ENCODE measurements at places on chromosomes 16 and 17.

DNA sequence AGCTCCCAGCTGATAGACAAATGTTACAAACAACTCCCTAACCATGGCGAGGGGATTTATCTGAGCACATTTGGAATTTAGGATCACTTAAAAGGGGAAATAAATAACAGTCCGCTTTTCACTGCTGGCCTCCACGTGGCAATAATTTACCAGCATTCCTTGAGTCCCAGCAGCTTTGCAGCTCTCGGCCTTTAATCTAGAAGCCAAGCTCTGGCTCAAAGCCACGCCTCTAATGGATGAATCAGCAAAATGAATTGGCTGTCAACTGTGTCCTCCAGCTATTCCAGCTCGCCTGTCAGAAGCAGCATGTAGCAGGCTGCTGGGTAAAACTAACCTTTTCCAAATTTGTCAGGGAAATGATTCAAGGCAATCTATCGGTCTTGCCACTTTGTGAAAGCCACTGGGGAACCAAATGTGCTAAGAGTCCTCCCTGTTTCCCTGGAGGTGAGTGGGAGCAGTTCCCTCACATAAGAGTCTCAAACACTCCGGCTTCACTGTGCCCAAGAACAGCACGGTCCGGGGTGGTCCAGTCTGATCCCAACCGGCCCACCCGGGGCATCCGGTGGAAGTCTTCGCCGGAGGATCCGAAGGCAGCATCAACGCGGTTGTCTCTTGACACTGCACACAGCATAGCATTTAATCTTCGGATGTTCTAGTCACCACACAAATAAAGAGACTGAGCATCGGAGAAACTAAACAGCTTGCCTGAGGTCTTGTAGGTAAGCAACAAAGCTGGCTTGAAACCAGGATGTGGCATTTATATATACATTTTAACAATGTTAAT lies 143.3 kb downstream of the PARN start:
- peak; percentile 51 for DNase-seq

DNA sequence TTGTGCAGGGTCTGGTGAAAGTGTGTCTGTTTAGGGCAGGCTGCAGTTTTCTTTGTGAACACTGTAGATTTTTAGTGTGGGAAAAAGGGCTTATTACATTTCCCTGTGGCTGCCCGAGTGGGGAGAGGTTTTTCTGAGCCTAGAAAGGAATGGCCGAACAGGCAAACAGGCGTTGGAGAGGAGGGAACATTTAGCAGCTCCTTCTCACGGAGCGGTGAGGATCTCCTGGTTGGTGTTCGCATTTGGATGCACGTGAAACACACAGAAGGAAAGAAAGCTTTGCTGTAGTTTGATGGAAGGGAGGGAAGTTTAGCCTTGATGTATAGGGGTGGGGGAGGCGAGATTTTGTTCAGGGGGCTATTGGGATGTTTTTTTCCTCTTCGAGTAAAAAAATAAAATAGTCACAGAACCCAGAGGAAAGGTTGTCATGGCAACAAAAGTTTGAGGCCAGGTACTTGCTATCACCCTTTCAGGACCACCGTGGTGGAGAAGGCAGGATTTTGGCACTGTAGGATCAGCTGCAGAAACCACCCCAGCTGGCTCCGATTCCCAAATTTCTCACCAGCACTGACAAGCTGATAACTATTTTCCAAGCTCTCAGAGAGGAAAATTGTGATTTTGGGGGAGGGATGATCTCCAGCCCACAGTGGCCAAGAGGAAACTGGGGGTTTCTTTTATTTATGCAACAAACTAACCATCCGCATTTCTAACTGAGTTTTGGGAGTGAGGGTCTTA lies 3.5 kb downstream of the GSG1L start:
- no peak for DNase-seq

- no peak for DNase-seq
Measured at GRCh38 chr16:20886320-20886719, 13.8 kb downstream of the DCUN1D3 start.

DNA sequence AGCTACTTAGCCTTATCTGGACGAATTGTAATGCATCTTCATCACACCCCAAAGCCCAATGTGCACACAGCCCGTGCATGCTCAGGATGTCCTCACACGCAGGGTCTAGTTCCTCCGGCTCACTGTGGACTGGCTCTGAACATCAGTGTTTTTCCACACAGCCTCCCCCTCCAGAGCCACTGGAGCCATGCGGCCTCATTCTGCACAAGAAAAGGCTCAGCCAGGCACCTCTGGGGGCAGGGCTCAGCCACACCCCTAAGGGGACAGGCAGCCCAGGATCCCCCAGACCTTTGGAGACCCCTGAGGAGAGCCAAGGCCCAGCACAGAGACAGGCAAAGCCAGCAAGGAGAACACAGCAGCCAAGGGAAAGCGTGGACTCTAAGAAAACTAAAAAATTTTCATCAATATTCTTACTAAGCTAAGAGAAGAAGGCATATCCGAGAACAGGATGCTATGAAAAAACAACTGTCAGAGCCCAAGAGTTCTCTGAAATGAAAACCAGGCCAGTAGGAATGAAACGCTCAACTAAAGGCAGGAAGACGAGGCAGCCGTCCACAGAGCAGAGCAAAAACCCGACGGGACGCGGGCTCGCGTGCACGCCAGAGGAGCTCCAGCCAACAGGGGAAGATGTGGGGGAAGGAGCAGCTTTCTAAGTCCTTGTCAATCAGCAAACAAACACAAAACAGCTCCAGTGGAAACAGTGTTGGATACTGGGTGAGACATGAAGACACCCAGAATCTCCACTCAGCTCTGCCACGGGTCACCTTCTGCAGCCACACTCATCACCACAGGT lies 34.5 kb downstream of the MAP1LC3B start:
- DNase-seq: no peak

- no peak for DNase-seq
Measured at GRCh38 chr17:31574458-31574857, 183.0 kb downstream of the RAB11FIP4 start.

DNA sequence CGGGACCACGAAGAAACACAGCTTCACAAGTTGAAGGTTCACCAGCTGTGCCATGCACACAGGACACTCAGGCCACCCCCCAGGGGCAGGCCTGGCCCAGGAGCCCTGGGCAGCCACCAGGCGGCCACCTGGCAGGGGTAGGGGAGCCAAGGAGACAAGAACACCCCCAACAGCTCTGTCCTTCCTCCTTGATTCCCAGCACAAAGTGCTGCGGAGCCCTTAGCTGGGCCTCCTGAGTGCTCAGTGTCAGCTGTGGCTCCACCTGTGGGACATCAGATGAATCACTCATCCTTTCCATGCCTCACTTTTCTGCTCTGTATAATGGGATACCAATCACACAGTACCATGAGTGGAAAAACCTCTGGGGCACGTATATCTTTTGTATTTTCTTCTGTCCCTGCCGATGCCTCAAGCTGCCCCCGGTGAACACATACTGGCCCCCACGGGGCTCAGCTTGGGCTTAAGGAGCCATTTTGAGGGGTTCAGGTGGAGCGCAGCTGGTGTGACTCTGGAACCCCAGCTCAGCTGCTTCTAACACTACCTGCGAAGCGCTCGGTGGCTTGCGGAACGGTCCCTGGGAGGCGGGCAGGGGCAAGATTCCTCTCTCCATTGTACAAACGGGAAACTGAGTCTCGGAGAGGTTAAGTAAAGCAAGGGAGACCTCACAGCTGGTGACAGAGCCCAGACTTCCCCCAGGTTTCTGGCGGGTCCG lies 12.0 kb downstream of the GALK1 start:
- no peak for DNase-seq

GRCh38 chr16:47979164-47979520 lies 176.7 kb downstream of the ABCC12 start:
- no peak for DNase-seq

DNA sequence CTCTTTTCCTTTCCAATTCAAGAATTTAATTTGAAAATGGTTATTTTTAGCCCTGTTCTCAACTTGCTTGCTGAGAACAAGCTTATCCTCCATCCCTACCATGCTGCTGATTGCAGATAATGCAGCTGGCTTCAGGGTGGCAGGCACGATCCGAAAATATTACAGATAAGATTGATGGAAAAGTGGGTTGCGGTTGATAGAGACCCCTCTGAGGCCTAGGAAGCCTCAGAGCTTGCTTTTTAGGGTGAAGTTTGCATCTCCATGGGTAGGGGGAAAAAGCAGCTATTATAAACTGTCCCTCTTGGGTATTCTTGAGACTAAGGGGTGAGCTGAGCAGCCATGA lies 116.5 kb upstream of the GOT2 start:
- DNase-seq: no peak

DNA sequence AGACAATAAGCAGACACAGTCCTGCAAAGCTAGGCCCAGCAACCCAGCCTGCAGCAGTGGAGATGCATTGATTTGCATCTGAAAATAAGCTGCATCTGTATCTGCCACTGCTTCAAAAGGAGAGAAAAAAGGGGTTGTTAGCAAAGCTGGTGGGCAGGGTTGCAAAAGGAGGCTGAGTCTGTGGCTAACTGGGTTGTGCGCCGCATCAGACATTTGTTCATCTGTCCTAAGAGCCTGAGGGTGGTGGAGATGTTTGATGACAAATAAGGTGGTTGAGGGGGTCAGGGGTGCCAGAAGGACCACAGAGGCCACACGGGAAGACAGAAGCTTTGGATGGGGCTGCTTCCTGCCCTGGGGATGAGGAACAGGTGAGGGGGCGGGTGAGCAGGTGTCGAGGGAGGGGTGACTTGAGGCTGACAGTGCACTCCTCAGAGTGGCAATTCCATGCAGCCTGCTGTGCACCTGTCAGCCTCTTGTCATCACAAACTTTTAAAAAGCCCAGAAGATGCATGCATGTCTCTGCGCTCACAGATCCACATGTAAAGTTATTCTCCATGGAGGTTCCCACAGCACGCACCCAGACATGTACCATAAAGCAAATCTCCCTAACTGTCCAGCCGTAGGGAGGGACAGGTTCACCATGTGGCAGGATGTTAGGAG lies 35.4 kb downstream of the WSB1 start:
- peak; percentile 54 for DNase-seq

DNA sequence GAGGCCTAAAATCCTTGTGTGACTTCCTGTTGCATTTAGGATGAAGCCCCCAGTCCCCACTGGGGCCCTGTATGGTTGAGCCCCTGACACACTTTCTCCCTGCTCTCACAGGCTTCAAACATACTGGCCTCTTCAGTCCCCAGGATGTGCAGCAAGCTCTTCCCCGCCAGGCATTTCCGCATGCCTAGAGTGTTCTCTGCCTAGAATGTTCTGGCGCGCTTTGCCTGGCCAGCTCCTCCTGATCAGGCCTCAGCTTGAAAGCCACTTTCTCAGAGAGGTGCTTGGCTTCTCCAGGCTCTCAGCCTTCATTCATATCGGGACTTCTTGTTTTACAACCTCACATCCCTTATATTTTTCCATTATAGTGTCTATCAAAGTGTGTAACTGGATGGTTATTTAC lies 123.7 kb downstream of the SPACA3 start:
- DNase-seq: no peak

DNA sequence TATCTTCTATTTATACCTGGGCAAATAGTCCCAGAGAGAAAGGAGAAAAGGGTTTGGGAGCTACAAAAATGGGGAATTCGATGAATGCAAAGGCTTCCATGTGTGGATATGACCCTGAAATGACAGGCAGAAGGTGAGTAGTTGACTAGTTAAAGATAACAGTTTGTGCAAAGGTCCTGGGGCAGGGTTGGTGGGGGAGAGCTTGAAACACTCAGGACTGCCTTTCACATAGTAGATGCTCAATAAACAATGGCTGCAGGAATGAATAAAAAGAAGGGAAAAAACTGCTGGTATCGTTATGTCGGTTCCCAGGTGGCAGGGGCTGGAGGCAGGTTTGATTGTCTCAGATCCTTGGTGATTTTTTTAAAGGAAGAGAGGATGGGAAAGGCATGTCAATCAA lies 445.5 kb downstream of the HAPSTR1 start:
- no peak for DNase-seq

DNA sequence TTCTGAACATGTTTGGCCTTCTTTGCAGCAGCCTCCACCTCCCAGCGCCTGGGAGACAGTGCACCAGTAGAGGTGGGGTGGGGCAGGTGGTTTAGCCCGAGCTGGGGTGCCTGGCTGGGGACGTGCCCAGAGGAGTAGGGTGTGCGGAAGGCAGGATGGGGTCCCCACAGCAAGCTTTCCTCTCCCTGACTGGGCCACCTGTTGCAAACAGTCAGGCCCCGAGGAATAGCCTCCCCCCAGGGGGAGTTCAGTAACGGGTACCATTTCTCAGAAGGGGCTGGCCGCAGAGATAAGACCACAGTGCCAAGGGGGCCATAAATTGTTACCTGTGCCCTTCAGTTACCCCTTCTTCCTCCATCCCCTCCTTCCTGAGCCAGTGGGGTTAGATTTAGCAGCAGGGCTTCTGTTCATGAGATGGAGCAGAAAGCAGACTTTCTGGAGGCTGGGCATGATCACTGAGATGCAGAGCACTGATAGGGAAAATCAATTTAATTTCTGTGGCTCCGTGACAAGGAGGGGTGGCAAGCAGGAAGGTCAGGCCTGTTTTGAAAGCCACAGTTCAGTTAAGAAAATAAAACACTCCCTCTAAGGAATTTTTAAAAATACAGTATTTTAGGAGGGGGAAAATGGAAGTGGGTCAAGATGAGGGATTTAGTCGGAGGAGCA lies 181.9 kb downstream of the MSI2 start:
- no peak for DNase-seq

- DNase-seq: peak; percentile 56
Measured at GRCh38 chr17:63445571-63445953, 544 bp downstream of the CYB561 start.

DNA sequence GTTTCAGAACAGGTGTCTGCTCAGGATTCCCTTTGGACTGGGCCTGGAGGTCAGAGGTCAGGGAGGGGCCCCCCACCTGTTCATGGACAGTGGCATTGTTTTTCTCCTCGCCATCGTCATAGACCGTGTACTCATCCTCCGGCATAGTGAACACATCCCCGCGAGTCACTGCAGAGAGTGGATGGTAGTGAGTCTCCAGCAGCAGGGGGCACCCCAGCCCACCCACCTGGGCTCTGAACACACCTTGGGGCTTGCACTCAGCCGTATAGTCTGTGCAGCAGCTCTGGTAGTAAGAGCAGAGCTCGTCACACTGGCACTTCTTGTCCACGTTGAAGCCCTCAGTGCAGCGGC lies 448 bp downstream of the VTN start:
- no peak for DNase-seq

DNA sequence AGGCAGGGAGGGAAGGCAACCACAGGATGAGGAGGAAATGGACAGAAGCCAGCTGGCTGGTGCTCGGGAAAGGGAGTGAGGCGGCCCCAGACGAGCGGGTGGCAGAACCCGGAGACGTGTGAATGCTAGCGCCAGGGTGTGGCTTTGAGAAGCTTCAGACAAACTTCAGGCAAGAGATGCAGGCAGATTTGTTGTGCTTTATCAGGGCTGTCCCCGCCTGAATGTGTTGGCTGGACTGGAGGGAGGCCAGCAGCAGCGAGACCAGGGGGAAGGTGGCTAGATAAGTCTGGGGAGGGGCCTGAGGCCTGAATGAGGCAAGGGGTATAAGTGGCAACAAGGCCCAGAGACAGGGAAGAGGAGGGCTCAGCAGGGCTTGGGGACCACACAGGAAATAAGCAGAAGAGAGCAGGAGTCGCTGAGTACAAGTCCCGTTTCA lies 22.0 kb downstream of the CAMKK1 start:
- DNase-seq: no peak

All from NCI-H2171 treated with DMSO at 0.1 percent for 48 hours (cell line).